Activated CD4-positive, alpha-beta memory T cell treated with anti-CD3 and anti-CD28 coated beads, Interleukin-2, amount 10 ng/mL, durations not matched to agents 7 days and 5 days (primary cell): ENCODE measurements at places on chromosomes 5 and 9.

DNA sequence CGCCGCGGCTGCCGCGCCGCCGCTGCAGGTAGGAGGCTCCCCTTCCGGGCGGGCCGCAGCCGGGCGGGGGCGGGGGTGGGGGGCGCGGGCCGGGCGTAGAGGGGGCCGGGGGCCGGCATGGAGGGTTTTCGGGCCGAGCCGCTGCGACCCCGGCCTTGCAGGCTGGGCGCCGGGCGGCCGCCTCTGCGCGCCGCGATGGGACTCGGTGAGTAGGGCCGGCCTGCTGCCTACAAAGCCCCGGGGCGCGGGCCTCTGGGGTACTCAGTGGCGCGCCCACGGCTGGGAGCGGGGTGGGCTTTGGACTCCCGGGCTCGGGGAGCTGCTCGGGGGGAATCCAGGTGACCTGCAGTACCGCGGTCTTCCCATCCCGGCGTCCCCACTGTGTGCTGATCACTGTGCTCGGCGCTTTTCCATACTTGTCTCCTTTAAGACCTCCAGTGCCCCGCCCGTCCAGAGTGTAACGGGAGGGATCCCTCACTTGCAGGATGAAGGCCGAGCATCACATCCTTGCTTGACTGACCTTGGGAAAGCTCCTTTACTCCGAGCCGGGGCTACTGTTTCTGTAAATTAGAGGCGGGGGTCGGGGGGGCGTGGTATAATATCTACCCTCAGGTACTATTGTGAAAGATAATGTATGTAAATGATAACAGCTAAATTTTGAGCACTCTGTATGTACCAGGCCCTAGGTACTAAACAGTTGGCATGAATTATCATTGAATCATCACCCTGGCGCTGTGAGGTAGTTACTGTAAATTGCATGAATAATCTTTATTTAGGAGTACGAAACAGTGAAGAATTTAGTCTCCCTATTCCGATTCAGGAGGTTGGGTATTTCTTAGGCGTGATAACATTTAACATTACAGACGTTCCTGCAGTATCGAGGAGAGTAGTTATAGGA is 672 bp downstream of the MSANTD3 start:
- DNase-seq: peak; percentile 24

DNA sequence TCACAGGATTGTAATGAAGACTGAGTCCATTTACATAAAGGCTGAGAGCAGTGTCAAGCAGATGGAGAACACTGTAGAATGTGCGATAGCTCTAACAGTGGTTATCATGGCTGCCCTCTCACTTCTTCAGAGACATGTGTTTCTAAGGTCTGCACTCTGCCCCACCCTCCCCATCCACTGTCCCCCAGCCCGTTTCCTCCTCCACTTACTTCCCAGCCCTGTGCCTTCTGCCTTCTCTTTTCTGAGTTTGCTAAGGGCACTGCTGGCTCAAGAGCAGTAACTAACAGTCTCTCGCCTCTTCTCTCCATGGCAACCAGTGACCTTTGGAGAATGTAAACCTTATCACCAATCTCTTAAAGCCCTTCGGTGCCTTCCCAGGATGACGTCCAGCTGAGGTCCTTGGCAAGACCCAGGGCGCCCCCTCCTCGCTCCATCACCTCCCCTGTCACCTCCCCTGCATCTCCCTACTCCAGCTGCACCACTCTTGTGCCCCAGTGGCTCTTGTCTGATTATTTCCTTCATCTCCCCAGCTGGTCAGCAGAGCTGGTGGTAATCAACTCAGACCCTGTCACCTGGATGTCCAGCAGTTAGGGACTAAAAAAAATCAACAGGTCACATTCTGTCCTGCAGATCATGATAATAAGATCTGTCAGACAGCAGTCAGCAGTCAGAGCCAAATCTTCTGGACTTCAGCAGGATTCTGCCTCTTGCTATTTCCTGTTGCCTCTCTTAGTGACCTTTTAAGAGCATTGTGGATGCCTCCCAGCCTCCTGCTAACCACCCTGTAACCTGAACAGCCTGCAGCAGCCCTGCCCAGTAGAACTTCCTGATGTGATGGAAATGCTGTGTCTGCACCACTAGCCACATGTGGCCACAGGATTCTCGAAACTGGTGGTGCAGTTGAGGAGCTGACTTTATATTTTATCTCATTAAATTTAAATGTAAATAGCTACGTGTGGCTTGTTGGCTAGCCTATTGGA is 9.0 kb downstream of the FXN start:
- peak; percentile 68 for DNase-seq

GRCh38 chr5:74314906-74315305 is 325.6 kb downstream of the ENC1 start:
- DNase-seq: no peak

DNA sequence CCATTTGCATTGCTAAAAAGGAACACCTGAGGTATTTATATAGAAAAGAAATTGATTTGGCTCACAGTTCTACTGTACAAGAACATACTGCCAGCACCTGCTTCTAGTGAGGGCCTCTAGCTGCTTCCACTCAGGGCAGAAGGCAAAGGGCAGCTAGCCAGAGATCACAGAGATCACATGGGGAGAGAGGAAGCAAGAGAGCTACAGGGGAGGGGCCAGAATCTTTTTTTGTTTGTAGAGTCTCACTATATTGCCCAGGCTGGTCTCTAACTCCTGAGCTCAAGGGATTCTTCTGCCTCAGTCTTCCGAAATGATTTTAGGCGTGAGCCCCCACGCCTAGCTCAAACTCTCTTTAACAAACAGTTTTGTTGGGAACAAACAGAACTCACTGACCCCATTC is 6.1 kb downstream of the SLCO4C1 start:
- DNase-seq: no peak

DNA sequence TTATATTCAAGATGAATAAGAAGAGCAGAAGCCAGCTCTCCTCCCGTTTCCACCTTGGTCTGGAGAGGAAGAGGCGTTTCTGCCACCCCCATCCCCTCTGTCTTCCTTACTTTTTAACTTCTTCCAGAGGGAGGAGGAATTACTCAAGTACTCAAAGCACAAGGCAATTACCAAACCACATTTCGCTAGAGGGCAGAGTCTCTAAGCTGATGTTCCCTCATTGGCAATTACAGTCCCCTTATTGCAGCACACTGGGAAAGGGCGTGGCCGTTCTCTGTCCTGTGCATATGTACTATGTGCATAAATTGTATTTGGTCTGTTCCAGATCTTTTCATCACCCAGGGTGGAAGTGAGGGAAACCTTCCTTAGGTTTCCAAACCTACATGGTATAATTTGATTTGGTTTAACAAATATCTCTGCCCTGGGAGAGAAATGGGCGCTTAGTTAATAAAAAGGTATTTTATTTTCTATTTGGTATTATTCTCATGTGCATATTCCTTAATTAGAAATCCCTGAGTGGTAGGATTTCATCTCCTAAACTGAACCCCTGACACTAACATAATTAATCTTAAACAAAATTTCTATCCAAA is 29.8 kb upstream of the ALDOB start:
- no peak for DNase-seq

- peak; percentile 58 for DNase-seq
Observed at GRCh38 chr5:37722236-37723161, 117.3 kb downstream of the GDNF start.

- DNase-seq: no peak
Observed at GRCh38 chr5:145723516-145723915, 111.6 kb downstream of the PRELID2 start.

- no peak for DNase-seq
Observed at GRCh38 chr9:134981829-134982228, 64.1 kb upstream of the FCN1 start.

DNA sequence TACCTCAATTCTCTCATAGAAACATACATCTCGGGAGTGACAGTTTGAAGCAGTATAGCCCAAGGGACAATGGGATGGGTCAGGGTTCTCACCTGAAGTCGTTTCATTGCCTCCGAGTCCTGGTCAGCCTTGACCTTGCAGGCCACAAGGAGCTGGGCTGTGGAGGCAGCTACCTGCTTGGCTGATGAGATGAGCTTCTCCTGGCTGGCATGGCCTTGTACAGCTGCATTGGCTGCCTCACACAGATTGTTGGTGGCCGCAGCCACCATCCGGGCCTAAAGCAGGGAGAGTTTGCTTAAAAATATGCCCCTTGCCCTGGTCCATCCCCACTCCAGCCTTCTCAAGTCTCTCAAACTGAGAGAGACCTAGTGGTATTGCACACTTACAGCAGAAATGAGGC is 8.5 kb upstream of the TPM2 start:
- no peak for DNase-seq

- no peak for DNase-seq
Observed at GRCh38 chr5:116032991-116033390, 719 bp downstream of the ARL14EPL start.

DNA sequence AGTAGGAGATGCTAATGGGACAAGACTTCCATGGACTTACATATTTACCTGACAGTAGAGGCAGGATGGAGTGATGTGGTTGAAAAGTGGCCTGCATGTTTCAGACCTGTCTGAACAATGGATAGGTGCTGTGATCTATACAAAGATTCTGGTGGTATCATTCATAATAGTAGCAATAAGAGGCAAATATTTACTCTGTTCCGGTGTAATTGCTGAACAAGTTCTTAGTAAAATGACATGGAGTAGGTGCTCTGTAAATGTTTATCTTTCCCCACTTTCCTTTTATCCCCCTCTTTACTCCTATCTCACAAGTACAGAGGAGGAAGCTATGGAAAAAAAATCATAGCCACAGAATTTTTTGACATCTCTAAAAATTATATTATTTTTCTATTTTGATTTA is 159.0 kb upstream of the SLC12A2 start:
- no peak for DNase-seq

- DNase-seq: no peak
Observed at GRCh38 chr5:59423021-59423420, 470.5 kb downstream of the PDE4D start.

- no peak for DNase-seq
Observed at GRCh38 chr9:93659837-93660177, 83.4 kb downstream of the PHF2 start.

DNA sequence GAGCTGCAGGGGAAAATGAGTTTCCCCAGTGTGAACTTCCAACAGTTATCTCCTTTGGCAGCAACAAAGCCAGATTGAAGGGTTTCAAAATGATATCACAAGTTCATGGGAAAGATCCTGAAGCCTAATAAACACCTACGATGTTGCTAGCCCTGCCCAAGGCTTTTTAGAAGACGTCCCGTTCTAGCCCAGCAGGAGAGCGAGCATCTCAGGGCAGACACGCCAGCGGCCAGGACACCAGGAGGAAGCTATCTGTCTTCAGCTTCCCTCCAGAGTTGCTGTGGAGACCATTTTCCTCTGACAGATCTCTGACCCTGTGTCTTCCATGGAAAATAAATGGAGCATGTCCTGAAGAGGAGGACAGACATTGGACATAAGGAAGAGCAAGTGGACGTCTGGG is 98.4 kb downstream of the FBXO38 start:
- no peak for DNase-seq

- DNase-seq: no peak
Observed at GRCh38 chr5:60208716-60209115, 315.2 kb upstream of the PDE4D start.

DNA sequence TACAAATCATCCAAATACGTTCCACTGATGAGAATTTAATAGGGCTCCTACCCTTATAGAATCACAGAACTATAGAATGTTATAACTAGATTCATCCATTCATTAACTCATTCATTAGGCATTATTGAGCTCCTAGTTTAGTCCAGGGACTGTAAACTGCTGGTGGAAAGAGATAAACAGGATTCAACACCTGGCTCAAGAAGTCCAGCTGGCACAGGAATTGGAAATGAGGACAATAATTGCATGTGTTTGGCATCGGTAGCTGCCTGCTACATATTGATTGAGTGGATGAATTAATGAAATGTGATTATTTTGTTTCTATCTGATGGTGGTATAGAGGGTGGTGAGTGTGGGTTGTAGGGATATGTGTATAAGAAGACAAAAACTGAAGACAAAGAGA is 100.8 kb upstream of the TLE1 start:
- no peak for DNase-seq

- no peak for DNase-seq
Observed at GRCh38 chr5:125295405-125295872, 549.0 kb upstream of the ZNF608 start.

DNA sequence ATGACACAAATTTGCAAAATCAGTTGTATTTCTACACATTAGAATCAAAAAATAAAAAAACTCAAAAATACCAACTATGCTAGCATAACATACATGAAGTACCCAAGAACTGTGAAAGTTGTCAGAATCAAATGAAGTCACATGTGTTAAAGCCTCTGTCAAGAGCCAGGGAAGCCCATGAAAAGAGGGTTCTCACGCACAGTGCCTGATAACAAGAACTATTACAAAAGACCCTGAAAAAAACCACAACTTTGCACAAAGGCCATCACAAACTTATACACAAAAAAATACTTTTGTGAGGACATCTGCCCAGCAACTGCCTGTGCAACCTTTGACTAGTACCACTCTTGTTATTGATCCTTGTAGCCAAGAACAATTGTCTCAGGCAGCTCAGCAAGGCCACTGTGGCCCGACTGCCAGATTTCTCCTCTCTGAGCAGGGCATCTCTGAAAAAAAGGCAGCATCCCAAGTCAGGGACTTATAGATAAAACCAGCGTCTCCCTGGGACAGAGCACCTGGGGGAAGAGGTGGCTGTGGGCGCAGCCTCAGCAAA is 28.9 kb upstream of the HNRNPA0 start:
- no peak for DNase-seq

DNA sequence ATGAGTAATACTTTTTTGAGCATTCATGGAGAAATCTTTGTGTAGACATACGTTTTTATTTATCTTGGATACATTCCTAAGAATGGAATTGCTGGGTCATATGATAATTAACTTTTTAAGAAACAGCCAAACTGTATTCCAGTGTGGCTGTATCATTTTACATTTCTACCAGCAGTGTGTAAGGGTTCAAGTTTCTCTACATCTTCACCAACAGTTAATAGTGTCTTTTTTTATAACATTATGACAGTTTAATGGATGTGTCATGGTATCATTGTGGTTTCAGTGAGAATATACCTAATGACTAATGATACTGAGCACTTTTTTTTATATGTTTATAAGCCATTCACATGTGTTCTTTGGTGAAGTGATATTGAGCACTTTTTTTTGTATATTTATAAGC is 52.4 kb downstream of the NIPBL start:
- DNase-seq: no peak

DNA sequence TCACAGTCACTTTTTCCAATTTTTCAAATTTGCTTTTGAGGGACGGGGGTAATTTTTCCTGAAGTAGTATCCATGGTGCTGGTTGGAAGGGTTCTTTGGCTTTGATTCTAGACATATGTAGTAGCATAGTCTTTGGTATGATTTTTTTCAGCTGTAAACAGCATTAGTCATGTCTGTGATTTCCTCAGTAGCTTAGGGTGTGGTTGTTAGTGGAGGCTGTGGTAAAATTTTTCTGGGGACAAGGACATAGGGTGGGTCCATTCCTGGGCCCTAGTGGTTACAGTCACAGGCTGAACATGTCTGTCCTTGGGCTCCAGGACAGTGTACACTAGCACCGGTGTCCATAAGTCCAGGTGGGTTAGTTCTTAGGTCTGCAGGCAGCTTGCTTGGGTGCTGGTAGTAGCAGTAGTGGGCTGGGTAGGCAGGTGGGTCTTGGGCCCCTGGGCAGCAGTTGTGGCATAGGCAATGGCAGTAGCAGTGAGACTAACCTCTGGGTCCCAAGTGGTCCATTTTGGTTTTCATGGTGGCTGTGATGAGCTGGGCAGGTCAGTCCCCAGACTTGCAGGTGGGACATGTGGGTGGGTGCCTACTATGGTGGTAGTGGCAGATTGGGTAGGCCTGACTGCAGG is 100.0 kb upstream of the CXCL14 start:
- no peak for DNase-seq

- no peak for DNase-seq
Observed at GRCh38 chr5:68957591-68957990, 136.2 kb upstream of the SLC30A5 start.

- no peak for DNase-seq
Observed at GRCh38 chr9:136527721-136528710, 17.8 kb downstream of the NOTCH1 start.

GRCh38 chr5:142952229-142952628 is 182.1 kb downstream of the ARHGAP26 start:
- no peak for DNase-seq
